Stimulated activated naive CD8-positive, alpha-beta T cell treated with anti-CD3 and anti-CD28 coated beads, Interleukin-15, Interleukin-2, amounts not matched to agents 100 U/mL and 50 U/mL, for 24 hours (primary cell): ENCODE measurements at places on chromosomes 1 and 21.

GRCh38 chr1:2612591-2613365 lies 20.0 kb downstream of the MMEL1 start:
- DNase-seq = no peak

GRCh38 chr1:185559684-185560331 lies 174.4 kb upstream of the HMCN1 start:
- DNase-seq = peak; percentile 50

DNA sequence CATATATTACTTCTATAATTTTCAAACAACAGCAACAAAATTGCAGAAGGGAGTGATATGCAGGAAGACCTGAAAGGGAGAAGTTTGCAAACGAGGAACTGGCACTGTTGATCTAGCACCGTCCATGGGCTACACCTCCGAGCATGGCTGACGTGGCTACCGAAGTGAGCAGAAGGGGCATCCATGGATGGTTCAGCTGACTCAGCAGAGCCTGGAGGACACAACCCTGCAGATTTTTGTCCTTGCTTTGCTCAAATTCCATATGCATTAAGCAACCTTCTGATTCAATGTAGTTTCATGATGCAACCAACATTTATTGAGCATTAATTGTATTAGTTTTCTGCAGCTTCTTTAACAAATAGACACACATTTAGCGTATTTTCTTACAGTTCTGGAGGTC lies 191.2 kb downstream of the C1orf94 start:
- no peak for DNase-seq

DNA sequence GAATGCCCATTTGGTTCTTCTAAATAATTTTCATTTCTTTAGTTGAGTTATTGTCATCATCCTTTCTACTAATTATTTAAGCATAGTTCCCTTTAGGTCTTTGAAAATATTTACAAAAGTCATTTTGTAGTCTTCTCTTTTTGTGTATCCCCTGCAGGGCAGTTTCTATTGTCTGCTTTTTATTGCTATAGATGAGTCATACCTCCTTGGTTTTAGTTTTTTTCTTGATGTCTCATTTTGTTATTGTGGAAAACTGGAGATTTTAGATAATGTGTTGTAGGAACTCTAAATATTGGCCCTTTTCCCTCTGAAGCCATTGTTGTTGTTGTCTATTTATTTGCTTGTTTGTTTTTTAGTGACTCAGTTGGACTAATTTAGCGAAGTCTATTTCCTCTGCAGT lies 387.9 kb downstream of the NUF2 start:
- DNase-seq = no peak

DNA sequence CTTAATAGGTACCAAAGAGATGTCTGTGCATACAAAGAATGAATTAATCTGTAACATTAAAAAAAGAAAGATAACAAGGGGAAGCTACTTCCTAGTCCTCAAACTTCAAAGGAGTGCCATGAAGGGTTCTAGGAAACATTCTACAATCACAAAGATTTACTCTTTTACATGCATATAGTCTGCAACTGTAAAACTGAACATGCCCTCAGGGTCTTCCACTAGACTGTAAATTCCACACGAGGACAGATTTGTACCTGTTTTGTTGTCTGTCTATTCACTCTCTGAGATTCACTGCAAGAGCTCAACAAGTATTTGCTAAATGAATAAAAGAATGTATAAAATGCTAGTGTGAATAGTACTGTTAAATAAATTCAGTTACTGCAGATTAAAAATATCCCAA lies 4.4 kb downstream of the JAK1 start:
- DNase-seq = no peak

DNA sequence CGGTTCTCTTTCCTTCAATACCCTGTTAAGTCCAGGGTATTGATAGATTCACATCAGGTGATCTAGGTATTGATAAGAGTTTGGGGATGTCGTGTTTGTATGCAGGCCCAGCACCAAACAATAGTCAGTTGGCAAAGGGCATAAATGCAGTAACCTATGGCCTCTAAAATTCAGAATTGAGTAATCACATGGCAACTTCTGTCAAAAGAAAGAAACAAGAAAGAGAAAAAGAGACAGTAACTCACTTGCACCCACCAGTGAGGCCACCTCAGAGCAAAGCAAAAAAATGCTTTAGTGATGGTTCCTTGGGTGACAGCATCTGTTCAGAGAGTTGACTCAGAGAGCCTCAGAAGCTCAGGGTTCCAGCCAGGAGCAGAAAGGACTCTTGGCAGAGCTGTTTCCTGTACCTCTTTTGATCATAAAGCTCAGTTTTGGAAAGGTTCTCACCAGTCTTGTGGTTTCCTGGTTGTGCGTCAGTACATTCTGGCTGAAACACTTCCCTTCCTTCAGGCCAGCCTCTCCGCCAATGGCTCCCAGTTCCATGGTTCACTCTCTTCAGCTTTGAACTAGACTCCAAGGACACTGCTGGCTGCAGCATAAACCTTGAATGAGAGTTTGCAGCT lies 70.1 kb upstream of the GORAB start:
- no peak for DNase-seq

- no peak for DNase-seq
These were observed 91.1 kb upstream of the RGS4 start for GRCh38 chr1:162977944-162978568.

GRCh38 chr1:99969260-99969728 lies 502 bp upstream of the SLC35A3 start:
- DNase-seq = no peak

DNA sequence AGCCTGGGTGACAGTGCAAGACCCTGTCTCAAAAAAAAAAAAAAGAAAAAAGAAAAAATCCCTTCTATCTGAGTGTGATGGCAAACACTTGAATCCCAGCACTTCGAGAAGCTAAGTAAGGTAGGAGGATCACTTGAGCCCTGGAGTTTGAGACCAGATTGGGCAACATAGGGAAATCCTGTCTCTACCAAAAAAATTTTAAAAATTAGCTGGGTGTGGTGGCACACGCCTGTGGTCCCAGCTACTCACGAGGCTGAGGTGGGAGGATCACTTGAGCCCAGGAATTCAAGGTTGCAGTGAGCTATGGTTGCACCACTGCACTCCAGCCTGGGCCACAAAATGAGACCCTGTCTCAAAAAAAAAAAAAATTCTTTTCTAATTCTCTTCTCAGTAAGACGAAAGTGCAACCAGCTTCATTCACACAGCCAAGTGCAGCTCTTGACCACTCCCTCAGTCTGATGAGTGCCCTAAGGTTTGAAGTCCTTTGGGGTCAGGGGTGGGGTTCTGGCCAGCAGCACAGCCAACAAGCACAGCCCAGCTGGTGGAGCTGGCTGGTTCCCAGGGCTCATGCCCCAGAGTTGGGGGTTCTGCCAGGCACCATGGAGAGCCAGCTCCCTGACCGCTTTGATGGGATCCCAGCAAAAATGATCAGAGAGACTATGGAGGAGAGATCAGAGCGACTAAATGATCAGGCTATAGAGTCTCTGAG lies 8.0 kb downstream of the SLC2A5 start:
- no peak for DNase-seq

GRCh38 chr1:6148497-6149241 lies 31.5 kb downstream of the CHD5 start:
- peak; percentile 79 for DNase-seq

GRCh38 chr21:46555678-46556077 lies 49.2 kb downstream of the S100B start:
- no peak for DNase-seq

GRCh38 chr1:89262643-89263042 lies 10.0 kb downstream of the GBP5 start:
- DNase-seq = no peak

DNA sequence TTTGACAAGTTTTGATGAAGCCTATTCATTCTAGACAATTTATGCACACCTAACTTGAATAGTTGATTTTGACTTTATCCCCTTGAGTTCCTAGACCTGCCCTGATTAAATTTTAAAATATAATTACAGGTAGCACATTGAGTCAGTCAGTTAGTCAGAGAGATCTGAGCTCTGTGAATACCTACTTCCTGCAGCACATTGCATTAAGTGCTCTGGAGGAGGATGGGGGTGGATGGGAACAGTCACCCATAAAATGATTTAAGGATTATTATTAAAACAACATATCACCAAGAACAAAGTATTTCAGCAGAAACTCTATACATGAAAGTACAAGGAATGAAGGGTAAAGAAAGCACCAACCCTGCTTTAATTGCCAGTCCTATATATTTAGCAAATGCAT lies 11.8 kb upstream of the RPF1 start:
- DNase-seq = no peak

DNA sequence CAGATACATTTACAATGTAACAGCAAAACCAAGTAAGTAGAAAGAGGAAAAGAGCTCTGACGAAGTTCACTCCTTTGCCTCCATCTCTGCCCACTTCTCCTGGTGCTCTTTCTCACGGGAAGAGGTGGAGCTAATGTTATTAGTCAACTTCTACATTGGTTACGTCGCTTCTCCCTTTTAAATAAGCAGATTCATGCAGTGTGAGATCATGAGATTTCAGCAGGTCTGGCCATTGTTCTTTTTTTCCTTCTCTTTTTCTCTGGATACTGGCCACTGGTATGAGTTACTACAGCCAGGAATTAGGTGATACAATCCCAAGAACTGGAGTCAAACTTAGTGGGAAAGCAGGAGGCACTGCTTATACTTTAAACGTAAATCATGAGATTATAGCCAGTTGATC lies 207.1 kb downstream of the AKT3 start:
- no peak for DNase-seq

DNA sequence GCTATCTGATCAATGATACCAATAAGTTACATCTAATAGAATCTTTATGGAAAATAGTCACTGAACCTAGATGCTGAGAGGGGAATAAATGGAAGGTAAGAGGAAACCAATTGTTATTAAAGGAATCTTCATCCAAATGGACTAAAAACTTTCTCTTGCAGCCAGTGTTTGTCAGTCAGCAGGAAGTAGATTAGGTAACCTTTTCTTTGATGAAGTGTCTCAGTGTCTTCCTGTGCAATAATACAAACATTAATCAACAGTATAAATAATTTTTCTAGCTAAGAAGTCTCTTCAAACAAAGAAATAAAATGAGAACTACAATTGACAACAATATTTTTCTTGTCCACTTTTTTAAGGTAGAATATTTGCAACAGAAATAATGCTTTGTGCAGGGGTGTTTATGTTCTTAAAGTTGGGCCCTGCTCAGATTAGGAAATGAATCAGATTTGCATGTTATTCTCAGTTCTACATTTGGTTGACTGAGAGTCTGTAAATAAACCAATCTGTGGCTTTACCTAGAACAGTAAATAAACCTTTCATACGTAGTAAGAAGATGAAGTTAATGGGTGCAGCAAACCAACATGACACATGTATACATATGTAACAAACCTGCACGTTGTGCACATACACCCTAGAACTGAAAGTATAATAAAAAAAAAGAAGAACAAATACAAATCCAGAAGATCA lies 391.4 kb downstream of the MRPL39 start:
- no peak for DNase-seq

GRCh38 chr1:45346473-45346872 lies 6.2 kb upstream of the MUTYH start:
- no peak for DNase-seq

DNA sequence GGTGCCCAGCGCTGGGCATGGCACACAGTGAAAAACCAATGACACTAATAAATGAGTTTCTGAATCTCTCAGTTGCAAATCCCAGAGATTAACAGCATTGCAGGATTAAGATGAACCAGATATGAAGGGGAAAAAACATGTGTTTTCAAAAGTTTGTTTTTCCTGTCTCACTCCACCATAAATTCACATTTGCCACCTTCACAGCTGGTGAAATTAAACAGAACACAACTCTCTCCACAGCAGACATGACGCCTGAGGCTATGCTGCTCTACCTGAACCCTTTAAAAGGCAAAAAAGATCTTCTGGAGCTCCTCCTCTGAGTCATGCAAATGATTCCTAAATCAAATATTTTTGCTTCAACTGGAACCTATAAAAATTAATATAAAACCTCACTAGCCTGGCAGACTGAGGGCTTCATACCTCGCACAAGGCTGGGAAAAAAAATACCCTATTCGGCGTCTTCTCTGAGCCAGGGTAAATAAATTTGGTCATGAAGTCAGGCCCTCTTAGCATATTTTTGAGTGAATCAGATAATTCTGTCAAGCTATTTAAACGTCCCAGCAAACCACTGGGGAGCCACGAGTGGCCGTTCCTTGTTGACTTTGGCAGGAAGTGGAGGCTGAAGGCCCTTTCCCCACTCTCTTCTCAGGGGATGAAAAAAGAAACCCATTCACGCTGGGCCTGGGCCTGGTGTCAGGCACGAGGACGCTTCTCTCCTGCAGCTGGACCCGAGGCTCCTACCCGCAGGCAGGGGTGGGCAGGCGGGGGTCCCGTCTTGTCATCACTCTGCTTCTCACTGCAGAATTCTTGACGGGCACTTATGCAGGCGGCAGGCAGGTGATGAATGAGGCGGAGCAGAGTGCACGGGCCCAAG lies 53.0 kb downstream of the DMRTB1 start:
- DNase-seq = no peak

GRCh38 chr1:35777109-35777508 lies 7.3 kb upstream of the CLSPN start:
- no peak for DNase-seq

DNA sequence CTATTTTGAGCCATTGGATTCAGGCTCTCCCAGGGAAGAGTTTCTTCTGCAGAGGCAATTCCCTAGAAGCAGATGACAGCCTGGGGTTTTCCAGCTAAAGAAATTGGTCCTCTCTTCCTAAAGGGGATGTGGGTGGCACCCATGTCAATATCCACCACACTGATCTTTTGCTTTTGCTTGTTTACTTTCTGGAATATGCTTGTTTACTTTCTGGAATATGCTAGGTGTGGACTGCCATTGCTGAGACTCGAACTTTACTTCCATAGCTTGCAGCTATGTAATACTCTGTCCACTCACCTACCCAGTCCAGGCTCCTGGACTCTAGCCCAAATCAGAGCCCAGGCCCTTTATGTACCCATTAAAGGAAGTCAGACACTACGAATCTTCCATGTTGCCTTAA lies 92.1 kb upstream of the SMYD2 start:
- no peak for DNase-seq

- no peak for DNase-seq
These were observed 1.8 kb upstream of the CRTC2 start for GRCh38 chr1:153960206-153960605.

DNA sequence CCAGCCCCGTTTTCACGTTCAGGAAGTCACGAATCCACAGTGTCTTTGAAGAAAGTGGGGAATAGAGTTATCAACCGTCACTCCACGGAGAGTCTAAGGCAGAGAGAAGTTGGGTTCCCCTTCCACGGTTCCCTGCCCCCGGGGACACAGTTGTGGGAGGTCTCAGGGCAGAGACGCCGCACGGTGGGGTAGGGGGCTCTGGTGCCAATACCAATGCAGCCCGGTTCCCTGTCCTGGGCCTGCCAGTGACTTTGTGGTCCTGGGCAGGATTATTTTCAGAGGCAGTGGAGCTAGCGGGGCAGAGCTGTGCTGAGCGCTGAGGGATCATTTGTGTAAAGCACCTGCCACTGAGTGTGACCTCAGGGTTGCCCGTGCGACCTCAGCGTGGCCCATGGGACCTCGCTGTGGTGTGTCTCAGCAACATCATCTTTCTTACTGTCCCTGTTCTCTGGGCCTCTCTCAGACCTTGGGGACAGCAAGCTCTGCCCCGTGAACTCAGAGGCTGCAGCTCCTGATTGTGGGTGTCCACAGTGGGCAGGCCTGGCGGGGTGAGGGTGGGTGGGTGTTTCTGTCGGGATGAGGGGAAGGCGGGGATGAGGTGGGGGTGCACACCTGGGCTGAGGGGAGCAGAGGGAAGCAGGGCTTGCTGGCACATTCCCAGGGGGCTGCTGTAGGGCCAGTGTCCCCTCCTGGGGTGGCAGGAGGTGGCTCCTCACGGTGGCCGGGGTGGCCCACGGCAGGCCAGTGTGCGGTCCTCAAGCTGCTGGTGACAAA lies 65.2 kb downstream of the AGPAT3 start:
- DNase-seq = no peak
